CD4-positive, CD25-positive, alpha-beta regulatory T cell (primary cell): ENCODE measurements at places on chromosomes 11 and 22.

DNA sequence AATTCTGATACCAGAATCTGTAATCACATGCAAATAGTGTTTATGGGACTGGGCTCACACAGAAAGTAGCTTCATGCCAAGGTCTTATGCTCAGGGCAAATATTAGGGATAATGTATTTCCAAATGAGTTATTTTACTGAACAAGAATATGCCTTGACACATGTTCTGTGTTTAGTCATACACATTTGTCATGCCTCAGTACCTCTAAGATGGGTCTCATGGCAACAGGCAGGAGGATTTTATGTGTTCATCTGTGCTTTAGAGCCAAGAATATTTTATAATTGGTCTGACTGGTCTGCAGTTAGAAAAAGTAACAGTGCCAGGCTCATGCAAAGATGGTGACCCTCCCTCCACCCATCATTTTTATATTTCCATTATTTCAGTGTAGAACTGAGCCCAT, 49.1 kb downstream of the JAM3 start:
- DNase-seq, result no peak

DNA sequence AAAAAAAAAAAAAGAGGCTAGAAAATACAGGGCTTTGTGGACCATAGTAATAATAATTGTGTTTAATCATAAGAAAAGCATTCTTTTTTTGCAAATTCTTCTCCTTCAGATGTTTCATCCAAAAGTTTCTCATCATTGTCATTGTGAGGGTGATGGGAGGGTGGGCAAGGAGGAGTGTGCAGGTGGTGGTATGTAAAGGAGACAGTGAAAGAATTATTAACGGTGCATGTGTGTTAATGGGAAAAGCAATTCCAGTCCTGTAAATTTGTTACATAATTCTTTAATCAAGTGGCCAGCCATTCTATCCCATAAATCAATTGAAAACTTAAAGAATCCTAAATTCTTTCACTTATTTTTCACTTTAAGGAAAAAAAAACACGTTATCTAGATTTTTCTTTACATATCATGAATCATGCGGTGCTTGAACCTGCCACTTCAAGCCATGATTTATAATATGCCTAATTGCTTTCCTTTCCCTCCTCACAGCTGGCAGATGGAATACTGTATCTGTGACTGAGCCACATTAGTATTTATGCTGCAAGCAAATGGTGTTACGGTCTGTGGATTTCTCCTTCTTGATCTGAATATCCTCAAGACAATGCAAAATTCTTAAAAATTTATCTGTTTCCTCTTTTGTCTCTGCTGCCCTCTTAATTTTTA, 318.5 kb downstream of the JRKL start:
- no peak for DNase-seq

DNA sequence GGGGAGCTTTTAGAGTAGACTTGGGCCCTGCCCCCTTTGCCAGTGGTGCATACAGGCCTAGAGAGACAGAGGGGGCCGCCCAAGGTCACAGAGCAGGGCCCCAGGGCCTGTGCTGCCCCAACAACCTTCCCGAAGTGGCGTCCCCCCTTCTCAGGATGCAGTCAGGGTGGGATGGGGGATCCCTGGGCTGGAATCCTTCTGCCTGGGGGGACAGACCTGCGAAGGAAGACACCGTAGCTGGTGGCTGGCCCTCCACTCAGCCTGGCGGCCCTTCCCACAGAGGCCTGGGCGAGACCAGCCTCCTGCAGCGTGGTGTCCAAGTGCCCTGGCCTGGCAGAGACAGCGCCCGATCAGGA, 14.4 kb upstream of the EHD1 start:
- no peak for DNase-seq

DNA sequence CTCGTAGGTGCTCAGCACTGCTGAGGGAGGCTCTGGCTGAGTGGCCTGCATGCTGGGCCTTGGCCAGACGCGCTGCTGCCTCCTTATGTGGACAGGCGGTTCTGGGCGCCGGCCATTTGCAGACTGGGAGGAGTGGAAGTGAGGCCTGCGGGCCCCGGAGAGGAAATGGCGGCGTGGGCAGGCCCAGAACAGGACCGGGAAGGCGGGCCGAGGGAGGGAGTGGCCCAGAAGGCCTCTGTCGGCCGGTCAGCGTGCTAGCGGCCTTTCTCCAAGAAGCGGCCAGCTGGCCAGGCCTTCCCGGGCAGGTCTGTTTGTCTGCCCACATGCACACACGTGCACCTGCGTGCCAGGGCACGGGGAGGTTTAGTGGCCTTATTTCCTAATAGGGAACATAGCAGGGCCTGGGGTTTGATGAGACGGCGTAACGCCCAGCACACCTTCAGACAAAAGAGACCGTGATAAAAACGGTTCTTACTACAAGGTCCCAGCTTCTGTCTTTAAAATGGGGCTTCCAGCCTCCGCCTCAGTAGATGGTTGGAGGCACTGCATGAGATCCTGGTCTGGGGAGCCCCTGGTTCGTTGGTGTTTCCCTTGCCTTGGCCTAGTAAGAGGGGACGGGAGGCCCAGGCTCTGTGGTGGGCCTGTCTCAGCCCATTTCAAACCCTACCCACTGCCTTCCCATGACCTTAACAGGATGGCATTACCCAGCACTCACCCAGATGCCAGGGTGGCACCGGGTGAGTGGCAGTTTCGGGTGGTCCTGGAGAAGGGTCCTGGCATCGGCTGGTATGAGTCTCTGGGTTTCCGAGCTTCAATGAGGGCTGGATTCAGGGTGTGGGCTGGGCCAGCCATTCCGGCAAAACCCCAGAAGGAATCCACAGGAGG, 65.1 kb upstream of the PPARA start:
- no peak for DNase-seq

DNA sequence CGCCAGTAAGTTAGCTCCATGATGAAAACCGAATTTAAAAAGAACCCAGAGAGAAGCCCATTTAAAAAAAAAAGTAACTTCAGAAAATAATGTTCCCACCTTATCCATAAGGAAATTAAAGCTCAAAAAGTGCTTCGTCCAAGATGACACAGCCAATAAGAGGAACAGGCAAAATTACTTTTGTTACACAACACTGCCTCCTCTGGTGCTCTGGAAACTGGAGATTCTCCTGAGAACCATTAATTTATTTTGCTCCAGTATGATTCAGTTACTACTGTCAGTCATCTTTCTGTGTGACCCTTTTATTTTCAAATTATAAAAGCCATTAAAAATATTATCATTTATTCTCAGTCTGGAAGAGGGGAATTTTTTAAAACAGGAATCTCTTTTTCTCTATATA, 2.0 kb downstream of the IFT27 start:
- DNase-seq, result no peak

DNA sequence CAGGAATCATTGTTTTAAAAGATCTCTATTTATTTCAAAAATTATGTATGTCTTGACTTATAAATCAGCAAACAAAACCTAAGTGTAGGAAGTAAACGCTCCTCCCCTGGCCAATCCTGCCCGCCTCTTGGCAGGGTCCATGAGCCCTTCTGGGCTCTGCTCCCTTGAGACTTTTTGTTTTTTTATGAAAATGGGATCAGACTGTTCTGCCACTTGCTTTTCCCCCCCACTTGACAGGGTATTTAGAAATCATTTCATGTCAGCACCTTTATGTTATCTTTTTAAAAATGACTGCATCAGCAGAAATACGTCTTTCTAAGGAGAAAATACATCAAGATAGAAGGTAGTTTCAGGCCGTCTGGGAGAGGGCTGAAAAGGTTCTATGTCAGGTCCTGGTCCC, 35.6 kb downstream of the FBLN1 start:
- DNase-seq, result no peak

- no peak for DNase-seq
Measured at GRCh38 chr22:46605117-46605516, 15.1 kb upstream of the GRAMD4 start.

DNA sequence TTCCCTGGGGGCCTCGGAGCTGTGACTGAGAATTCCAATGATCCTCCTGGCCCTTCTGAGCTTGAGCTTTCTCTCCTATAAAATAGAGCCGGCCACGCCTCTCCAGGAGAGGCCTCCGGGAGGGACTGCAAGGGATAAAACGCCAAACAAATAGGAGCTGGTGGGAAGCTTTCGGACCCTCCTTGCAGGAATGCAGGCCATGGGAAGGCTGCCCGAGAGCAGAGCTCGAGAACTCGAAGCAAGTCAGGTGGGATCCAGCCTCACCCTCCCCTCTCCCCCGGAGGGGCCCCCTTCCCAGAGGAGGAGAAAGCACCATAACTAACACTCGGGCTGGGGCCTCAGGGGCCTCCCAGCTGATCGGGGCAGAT, 34.6 kb downstream of the FLRT1 start:
- DNase-seq, result no peak

- no peak for DNase-seq
Measured at GRCh38 chr11:58912124-58912523, 27.2 kb upstream of the GLYATL1 start.

GRCh38 chr11:11230802-11231562, 122.1 kb downstream of the CSNK2A3 start:
- no peak for DNase-seq

DNA sequence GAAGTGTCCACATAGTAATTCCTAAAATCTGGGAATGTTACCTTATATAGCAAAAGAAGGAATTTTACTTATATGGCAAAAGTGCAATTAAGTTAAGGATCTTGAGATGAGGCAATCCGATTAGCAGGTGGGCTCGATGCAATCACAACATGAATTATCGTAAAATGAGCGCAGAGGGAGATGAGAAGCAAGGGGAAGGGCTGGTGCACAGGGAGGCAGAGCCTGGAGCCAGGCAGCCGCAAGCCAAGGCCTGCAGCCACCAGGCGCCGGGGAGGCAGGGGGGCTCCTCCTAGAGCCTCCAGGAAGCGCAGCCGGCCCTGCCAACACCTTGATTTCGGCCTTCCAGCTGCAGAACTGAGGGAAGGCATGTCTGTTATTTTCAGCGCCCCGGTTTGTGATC, 85.7 kb downstream of the CELSR1 start:
- DNase-seq, result no peak
